Effector CD8-positive, alpha-beta T cell (primary cell): ENCODE measurements at places on chromosomes 1 and 21.

GRCh38 chr1:95951371-95952102 is 717.5 kb downstream of the RWDD3 start:
- DNase-seq, result no peak

GRCh38 chr1:21325231-21325718 is 35.0 kb upstream of the ECE1 start:
- DNase-seq, result no peak

- no peak for DNase-seq
Observed at GRCh38 chr1:182415789-182416188, 15.3 kb upstream of the TEDDM1 start.

DNA sequence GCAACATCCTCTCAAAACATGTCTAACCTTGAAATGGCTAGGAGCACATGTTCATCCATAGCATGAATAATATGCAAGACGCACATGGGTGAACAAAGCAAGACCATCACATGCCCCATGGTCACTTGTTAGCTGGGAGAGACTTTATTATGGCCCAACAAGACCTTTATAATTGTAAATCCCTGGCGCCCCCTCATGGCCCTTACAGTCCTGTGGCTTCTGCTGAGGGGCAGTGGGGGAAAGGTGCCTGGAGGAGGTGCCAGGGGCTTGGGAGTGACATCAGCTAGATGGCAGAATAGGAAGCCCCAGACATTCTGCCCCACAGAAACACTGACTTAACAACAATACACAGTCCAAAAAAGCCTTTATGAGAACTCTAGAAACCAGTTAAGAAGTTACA is 51.7 kb downstream of the CSMD2 start:
- no peak for DNase-seq

GRCh38 chr1:186708694-186709097 is 28.5 kb upstream of the PTGS2 start:
- DNase-seq, result no peak

DNA sequence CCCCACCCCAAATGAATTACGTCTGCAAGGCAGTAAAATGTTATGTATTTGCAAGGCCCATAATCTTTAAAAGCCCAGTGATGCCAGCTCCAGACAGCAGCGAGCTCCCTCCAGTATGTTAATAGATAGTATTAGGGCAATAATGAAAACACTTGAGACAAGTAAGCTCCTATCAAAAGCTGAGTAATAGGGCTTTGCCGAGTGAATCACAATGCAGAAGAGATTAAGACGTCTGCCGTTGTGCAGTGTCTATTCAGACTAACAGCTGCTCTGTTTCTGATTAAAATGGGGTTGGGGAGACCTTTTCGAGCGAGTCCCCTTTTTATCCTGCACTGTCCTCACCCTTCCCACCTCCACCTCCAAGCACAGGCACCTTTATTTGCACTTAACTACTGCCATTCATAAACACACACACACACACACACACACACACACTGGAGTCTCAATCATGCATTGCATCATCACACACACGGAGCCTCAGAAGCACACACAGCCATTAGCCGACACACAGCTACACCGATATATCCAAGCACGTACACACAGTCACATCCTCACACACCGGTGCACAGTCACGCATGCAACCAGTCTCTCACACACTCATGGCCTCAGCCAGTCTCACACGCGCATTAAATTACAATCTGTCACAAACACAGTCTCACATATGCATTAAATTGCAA is 46.0 kb upstream of the FOXO6 start:
- DNase-seq, result no peak

DNA sequence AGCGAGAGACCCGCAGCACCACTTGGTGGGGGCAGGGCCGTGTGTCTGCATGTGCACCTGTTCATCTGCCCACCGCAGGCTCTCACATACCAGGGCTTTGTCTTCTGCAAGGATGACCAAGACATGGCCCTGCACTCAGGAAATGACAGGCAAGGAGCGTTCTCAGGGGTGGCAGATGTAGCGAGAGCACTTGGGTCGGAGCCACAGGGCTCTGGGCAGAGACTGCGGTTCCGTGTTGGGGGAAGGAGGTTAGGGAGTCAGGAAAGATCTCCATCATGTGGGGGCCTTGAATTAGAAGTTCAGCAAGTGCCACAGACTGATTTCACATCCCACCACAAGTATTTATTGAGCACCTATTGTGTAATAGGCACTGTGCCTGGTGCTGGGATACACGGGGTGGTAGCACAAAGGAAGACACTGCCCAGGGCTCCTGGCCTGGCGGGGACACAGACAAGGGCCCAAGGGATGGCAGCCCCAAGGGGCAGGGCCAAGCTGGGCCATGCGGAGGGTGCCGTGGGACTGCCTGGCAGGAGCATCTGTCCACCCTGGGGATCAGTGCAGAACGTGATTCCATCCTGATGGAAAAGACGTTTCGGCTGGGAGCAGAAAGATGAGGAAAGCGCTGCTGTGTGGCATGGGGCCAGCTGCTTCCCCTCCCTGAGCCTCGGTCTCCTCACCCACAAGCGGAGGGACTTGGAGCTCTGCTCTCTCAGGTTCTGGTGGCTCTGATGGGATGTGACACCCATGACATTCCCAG is 11.4 kb upstream of the SPSB1 start:
- no peak for DNase-seq

- DNase-seq, result no peak
Observed at GRCh38 chr1:183632114-183632513, 3.5 kb downstream of the ARPC5 start.

DNA sequence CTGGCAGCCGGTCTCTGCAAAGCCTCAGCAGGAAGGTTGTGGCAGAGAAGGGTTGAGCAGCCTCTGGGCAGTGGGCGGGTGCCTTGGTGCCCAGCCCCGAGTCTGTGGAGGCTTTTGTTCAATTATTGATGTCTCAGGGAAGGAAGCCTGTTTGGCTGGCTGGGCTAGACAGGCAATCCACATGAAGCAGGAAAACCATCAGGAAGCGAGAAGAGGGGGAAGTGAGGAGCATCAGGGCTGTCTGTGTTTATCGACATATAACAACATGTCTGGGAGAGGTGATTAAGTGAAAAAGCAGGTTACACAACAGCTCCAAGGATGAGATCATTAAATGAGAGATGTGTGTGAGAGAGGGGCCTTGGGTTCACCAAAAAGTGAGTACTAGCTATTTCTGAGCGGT is 105.4 kb downstream of the UBE2U start:
- no peak for DNase-seq

DNA sequence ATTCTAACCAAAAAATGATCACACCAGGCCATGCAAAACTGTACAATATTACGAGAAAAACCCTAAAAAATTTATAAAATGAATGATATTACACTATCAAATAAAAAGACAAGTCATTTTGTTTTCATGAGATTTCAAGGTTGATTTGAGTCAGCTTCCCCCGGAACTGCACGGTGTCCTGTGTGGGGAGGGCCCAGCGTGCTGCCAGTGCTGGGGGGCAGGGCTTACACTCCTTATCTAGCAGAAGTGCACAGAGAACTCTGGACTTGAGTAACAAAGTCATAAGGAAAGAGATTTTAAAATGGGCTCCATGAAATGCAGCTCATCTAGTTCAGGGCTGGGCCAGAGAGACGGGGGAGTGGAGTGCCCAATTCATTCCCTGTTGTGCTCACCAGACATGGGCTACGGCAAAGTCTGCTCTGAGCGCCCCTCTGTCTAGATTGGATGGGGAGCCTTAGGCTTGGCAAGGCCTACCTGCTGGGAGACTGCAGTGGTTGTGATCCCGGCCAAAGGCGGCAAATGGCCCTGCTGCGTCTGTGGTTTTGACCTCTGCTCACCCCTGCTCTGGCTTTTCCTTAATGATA is 50.1 kb downstream of the COQ8A start:
- DNase-seq, result no peak

DNA sequence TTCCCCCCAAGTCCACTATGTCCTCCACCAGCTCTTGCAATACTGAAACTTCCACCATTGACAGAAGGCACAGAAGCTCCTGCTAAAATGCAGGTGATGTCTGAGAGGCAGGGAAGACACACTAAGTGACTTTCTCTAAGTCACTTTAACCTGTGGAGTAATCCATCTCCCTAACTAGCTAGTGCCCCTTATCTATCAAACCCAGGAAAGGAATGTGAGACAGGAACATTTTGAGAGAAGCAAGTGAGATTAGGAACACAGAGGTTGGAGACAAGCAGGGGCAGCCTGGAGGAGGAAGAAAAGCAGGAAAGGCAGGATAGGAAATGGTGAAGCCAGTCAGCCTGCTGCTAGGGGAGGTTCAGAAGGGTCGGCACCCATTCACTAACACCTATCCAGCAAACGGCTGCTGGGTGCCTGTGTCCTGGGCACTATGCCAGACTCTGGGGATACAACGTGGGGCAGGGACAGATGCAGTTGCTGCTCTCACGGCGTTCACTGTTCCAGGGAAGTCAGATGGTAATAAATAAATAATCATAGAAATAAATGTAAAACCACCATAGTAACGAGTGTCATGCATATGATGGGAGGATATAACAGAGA is 7.0 kb downstream of the GPA33 start:
- no peak for DNase-seq

DNA sequence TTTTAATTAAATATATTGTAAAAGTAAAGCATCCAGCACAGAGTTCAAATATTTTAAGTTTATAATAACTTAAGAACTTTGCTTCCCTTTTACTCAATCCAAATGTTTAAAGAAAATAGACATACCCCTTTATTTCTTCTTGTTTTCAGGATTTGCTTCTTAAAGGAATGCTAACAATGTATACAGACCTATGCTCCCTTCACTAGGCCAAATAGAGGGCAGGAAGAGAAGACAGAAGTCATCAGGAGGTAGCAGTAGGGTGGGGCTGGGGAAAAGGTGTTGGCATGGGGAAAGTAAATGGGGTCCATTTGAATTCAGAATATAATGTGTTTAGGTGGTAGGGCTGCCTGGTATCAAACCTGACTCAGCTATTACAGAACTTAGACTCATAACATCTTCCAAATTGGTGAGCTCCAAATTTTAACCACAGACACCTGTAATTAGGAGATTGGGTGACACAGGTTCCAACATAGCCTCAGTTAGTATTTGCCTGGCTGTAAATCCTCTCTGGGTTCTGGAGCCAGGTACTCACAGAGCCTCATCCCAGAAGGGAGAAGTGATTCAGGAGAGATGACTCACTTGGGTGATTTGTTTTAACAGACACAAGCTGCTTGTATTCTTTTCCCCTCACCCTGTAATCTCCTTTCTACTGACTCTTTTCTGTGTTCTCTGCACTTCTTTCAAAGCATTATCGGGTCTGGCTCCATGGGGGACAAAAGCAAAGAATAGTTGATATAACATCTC is 60.1 kb upstream of the DUSP10 start:
- no peak for DNase-seq

- DNase-seq, result no peak
Observed at GRCh38 chr1:193940176-193940575, 753.8 kb upstream of the B3GALT2 start.

- no peak for DNase-seq
Observed at GRCh38 chr21:24353492-24353891, 1253.8 kb downstream of the MRPL39 start.

- no peak for DNase-seq
Observed at GRCh38 chr1:91851130-91852010, 34.6 kb downstream of the TGFBR3 start.

DNA sequence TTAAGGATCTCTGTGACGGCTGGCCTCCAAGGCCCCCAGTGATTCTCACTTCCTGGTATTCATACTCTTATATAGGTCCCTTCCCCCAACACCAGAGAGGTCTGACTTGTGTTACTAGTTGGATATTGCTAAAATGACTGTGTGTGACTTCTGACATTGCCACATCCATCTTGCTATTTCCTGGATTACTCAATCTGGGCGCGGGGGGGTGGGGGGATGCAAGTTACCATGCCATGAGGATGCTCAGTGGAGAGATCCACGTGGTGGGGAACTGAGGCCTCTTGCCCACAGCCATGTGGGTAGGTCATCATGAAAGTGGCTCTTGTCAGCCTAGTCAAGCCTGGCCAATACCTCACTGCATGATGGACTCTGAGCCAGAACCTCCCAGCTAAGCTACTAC is 117.0 kb downstream of the UBE2U start:
- no peak for DNase-seq

- no peak for DNase-seq
Observed at GRCh38 chr1:91684481-91685196, 184.0 kb downstream of the CDC7 start.

DNA sequence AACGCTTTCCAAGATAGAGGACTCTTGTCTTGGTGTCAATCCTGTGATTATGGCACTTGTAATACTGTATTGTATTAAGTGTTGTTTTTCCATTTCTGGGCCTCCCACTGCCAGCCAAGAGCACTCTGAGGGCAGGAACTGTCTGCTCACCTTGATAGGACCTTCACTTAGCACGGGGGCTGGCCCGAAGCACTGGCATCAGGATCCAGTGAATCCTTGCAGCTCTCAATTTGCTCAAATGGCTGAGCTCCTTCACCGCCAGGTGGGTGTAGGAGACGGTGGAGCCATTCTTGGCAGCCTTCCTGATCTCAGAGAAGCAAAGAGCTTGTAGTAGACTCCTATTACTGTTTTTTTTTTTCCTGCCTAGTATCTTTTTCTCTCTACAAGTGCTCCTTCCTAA is 17.7 kb downstream of the MECR start:
- no peak for DNase-seq

GRCh38 chr1:152186556-152187285 is 27.7 kb upstream of the RPTN start:
- DNase-seq, result no peak

DNA sequence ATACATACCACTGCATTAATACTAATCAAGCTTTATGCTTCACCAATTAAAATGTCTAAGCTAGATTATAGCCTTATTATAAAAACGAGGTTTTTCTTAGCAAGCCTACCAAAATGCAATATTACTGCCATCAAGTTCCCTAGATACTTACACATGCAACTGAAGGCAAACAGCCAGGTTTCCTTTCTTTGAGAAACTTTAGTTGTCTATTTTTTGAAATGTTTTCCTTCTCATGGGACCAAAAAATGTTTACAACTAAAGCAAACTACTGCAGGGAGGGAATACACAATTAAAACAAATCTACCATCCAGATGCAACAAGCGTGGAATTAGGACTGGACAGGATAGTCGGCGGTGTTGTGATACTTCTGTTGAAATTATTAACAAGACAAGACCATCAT is 1.3 kb downstream of the ZNF644 start:
- no peak for DNase-seq

DNA sequence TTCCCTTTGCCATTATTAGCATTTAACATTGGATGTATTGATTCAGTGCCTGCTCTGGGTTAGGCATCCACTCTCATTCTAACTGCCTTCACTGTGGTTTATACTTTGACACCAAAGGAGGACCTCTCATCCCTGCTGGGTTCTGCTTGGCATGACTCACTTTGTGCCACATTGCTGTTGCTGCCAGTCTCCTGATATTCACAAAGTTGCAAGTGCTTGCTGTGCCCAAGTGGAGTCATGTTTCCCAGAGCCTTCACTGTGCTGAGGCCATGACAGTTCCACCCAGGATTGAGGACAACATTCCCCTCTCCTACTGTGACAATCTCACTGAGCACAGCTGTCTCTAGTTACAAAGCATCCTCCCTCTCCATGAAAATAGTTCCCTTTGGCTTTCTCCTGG is 519.9 kb upstream of the USP24 start:
- no peak for DNase-seq
